Hippocampal formation (tissue), 2 donors: ENCODE measurements at places on chromosomes 16 and 17.
A peak's percentile ranks its signal among the peaks of the same experiment; 100 is the strongest.

- no peak for DNase-seq
These were observed 3.0 kb upstream of the CDH15 start for GRCh38 chr16:89168381-89169189.

- DNase-seq = no peak
These were observed 46.7 kb downstream of the C17orf67 start for GRCh38 chr17:56786989-56787482.

- no peak for DNase-seq
These were observed 169.5 kb downstream of the VPS53 start for GRCh38 chr17:545156-545555.

- DNase-seq = no peak
These were observed 25.0 kb upstream of the SBK1 start for GRCh38 chr16:28267356-28267755.

DNA sequence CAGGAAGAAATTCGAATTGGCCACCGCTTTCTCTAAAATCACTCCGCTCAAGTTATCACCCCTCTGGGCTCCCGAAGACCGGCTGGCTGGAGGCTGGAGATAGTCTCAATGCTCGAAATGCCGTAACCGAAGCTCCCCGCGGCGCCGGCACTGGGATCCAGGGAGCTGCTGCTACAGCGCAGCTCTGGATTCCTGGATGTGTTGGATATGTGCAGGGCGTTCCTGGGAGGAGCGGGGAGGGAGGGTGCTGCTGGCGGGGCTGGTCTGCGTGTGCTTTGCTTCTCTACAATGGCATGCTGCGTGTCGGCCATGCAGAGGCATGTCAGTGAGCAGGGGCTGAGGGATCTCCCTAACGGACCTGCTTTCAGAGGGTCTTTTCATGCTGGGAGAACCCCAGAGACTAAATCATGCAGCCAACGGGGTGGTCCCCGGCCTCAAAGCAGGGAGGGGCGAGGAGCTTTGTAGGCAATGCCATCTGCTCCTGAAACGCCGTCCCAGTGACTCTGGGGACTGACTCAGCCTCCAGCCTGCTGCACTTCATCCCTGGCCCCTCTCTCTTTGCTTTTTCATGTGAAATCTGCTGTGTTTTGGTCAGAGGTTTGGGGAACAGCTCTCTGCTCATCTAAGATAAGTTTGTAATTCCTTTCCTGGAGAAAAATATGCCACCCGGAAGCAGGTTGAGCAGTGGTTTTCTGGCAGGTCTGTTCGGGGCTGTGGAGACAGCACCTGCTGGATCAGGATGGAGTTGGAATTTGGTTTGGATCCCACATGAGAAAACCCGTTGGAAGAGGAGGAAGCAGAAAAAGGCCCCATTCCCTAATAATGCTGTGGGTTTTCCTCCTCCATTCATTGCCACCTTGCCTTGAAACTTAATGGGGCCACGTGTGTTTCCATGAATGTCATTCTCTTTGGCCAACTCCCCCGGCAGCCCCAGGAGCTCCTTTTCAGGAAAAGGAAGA, 311.4 kb downstream of the SEC14L1 start:
- peak; percentile 80 for DNase-seq

DNA sequence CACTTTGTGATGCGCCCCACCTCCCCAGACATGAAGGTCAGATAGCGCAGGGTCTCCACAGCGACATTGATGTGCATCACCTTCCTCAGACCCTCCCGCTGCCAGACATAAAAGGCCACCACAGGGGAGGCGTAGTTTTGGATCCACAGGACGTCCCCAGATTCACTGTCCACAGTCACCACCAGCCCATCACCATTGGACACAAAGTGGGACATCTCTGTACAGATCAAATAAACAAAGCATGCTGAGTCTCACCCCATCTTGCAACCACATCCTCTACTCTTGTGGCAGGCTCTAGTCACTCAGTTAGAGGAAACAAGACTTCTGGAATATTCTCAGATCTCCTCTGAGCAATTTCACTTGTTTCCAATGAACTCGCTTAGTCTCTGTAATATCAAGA, 46.3 kb upstream of the ICAM2 start:
- no peak for DNase-seq

- no peak for DNase-seq
These were observed 187.3 kb downstream of the CDH13 start for GRCh38 chr16:82814059-82814458.

GRCh38 chr16:49778202-49778930, 77.5 kb downstream of the ZNF423 start:
- no peak for DNase-seq

GRCh38 chr16:75217389-75217851, 1.4 kb upstream of the CTRB1 start:
- no peak for DNase-seq

- DNase-seq = no peak
These were observed 10.8 kb upstream of the B4GALNT2 start for GRCh38 chr17:49121696-49122292.

GRCh38 chr17:60094754-60095153, 16.0 kb upstream of the HEATR6 start:
- no peak for DNase-seq

DNA sequence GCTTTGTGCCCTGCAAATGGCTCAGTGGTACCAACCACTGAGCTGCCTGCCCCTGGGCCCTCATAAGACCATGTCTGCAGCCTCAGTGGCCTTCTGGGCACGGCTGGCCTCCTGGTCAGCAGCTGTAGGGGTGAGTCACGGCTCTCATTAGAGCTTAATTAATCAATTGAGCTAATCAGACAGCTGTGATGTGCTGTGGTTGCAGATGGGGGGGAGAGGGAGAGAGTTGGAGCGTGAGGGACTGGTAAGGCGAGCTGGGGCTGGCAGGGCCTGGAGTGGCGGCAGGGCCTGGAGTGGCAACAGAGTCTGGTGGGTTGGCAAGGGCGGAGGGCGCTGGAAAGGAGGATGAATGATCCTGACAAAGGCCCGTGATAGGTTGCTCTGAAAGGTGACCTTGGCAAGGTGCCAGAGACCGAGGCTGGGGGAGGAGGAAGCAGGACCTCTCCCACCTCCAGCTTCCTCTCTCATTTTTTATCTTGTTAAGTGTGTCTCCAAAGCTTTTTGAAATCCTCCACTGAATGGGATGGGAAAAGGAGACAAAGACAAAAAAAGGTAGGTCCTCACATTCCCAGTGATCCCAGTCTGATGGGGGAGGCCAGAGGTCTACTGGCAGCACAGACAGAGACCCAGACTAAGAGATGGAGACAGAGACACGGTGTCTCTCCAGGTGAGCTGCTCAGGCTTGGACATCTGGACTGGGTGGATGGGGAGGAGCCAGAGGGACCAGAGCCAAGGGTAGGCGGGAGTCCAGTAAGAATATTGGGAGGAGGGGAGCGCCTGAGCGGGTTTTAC, 41.6 kb downstream of the DCAKD start:
- DNase-seq = no peak

DNA sequence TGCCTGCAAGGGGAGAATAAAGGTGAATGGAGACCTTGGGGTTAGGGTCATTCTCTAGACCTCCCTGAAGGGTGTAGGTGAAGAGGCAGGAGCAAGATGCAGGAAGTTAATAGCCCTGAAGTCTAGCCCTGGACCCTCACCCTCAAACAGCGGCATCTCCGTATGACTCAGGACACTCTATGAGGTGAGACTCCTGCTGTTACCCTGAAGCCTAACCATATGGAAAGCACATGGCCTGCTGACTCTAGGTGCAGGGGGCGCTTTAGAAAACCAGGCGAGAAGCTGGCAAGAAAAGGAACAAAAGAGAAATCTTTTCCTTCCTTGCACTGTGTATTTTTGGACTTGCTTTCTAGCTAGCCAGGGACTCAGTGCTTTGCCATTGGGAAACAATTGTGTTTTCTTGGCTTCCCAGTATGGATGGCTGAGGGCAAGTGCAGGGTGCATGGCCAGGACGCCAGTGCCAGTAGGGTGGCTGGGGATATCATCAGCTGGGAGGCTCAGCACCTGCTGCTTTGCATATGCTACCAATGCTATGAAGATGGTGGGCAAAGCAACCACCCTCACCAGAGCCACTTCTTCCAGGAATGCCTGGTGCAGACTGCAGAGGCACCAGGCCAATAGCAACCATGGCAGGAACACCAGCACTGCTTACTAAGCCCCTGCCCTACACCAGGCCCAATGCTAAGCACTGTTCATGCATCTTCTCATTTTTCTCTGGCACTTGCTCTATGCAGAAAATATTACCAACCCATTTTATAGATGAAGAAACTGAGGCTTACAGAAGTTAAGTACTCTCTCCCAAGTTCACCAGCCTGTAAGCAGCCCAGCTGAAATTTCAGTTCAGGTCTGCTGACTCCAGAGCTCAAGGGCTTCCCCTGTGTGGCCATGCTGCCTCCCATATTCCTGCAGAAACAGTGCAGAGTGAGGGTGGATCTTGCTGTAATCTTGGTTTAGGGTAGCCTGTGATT, 425.1 kb downstream of the SLC39A11 start:
- DNase-seq = no peak

- no peak for DNase-seq
These were observed 2.2 kb upstream of the TOX3 start for GRCh38 chr16:52549011-52549692.

DNA sequence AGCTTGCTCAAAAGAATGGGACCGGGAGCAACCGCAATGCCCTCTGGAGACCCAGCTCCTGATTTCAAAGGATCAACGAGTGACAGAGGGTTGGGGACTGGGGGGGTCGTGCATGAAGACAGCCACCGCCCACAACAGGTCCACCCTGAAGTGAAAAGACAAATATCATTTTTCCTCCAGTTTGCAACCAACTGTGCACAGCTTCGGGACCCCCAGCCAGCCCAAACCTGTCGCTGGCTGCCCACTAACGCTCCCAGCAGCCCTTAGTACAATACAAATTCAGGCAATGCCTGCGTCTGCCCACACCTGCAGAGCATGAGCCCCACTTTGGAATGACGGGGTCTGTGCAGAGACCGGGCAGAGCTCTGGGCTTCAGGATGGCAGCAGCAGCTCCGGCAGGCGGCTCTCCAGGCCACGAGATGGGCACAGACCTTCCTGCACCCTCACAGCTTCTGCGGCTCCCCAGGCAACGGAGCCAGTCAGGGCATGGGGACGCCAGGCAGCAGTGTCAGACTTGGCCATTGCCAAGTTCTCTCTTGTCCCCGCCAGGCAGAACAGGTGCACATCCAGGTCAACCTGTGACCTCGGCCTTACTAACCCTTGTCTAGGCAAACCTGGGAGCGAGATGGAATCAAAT, 60.1 kb downstream of the TBC1D16 start:
- no peak for DNase-seq
